Stomach (tissue), 19 donors: ENCODE measurements at places on chromosomes 2 and 18. TPM values are rescaled to one million over a fixed set of nuclear protein-coding genes. Genes with fewer than 3 reads are reported as not detected.

- H3K4me3 ChIP-seq = no peak overlapping the region
- H3K4me1 ChIP-seq = peaks cover 33% of the 10 kb centered on the region
- H3K36me3 ChIP-seq = peaks cover 9% of the 10 kb centered on the region
- no peaks in the 10 kb centered on the region for H3K27me3 ChIP-seq
These were observed 30.7 kb downstream of the INO80C start for GRCh38 chr18:35466815-35467623.

GRCh38 chr2:209772290-209772685 is 656 bp downstream of the UNC80 start:
- DNase-seq = peak; percentile 39
- no peak overlapping the region for H3K27ac ChIP-seq
- no peaks in the 10 kb centered on the region for H3K36me3 ChIP-seq
- H3K4me3 ChIP-seq = peak overlapping the region; percentile 42

GRCh38 chr2:12434630-12435098 is 282.1 kb upstream of the TRIB2 start:
- no peaks in the 10 kb centered on the region for H3K36me3 ChIP-seq
- H3K4me3 ChIP-seq = no peak overlapping the region
- no peaks in the 10 kb centered on the region for H3K4me1 ChIP-seq
- no peaks in the 10 kb centered on the region for H3K27me3 ChIP-seq

DNA sequence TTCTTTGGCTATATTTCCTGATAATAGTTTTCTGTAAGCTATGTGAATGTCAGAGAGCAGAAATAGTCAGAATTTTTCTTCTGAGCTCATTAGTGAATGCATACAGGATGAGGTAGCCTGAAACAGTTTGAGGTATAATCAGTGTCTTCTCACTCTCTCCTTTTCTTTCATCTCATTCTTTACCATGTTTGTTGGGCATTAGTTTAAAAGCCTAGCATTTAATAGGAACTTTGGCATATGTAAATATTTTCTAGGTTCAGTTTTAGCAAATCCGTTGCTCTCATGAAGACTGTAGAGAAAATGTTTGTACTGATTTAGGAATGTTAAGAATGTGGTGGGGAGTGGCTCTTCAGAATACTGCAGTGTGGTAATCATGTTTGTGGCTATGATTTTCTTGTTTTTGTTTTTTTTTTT is 119.4 kb downstream of the PARD3B start:
- H3K4me3 ChIP-seq = no peak overlapping the region
- no peaks in the 10 kb centered on the region for H3K27me3 ChIP-seq
- no peak overlapping the region for H3K27ac ChIP-seq
- H3K36me3 ChIP-seq = no peaks in the 10 kb centered on the region

GRCh38 chr2:19504400-19505198 is 146.2 kb upstream of the OSR1 start:
- H3K4me3 ChIP-seq = no peak overlapping the region
- H3K27me3 ChIP-seq = no peaks in the 10 kb centered on the region
- H3K27ac ChIP-seq = no peak overlapping the region
- H3K4me1 ChIP-seq = peaks cover 14% of the 10 kb centered on the region
- DNase-seq = peak; percentile 42

DNA sequence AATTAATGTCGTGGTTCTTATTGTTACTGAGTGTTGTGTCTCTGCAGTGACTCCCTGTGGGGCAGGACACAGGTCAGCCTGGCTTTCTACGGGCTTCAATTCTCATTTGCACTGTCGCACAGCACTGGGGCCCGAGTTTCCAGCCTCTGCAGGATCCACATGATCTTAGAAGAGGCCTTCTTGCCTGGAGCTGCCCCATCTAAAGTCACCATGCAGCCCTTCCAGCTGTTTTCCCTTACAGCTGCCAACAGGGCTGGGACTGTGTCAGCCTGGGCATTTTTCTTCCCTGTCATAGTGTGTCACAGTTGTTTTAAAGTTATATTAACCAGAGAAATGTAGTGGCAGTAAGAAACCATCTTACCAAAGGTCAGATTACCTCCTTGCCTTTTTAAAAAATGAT is 27.0 kb downstream of the FHL2 start:
- peak overlapping the region; percentile 87 for H3K27ac ChIP-seq
- H3K36me3 ChIP-seq = peaks cover 15% of the 10 kb centered on the region
- peaks cover 66% of the 10 kb centered on the region for H3K4me1 ChIP-seq
- H3K27me3 ChIP-seq = no peaks in the 10 kb centered on the region
- H3K4me3 ChIP-seq = no peak overlapping the region

- no peak overlapping the region for H3K27ac ChIP-seq
- DNase-seq = no peak
- H3K4me1 ChIP-seq = peaks cover 9% of the 10 kb centered on the region
- H3K27me3 ChIP-seq = no peaks in the 10 kb centered on the region
These were observed 25.1 kb upstream of the AAK1 start for GRCh38 chr2:69668598-69668997.

The UGT1A5 gene
- 0.37 TPM for total RNA-seq

The RNU2-63P gene
- total RNA-seq = not detected

The DQX1 gene
- total RNA-seq = 35.1 TPM
